ENCODE measurements at places on chromosomes 12 and 14.

- DNase-seq = no peak
Observed at GRCh38 chr14:22849212-22849819, 12.9 kb downstream of the MMP14 start.

GRCh38 chr12:55681142-55682077, 26.3 kb downstream of the ITGA7 start:
- no peak for DNase-seq

DNA sequence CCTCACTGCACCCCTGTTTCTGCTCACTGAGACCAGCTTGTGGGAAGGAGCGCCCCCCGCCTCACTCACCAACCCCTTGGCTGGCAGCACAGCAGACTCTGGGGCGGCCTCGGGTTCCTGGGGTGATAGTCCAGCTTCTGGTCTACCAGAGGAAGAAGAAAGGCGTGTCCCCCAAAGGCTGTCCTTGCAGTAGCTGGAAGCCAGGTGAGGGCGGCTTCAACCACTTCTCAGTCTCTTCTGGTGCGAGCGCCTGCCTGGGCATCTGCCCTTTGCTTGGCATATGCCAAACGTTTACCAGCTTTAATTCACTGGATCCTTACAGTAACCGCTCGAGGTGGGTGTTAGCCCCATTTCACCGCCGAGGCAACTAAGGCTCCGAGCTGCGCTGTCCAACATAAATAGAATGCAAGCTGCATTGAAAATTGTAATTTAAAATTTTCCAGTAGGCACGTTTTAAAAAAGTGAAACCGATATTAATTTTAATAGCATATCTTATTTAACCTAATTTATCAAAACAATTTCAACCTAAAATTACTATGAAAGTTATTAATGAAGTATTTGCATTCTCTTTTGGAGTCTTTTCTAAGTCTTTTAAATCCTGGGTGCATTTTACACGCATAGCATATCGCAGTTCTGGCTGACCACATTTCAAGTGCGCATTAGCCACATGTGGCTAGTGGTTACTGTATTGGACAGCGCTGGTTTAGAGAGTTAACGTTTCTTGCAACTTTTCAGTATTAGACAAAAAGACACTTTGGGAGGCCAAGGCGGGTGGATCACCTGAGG, 872 bp downstream of the FAM177A1 start:
- peak; percentile 30 for DNase-seq

DNA sequence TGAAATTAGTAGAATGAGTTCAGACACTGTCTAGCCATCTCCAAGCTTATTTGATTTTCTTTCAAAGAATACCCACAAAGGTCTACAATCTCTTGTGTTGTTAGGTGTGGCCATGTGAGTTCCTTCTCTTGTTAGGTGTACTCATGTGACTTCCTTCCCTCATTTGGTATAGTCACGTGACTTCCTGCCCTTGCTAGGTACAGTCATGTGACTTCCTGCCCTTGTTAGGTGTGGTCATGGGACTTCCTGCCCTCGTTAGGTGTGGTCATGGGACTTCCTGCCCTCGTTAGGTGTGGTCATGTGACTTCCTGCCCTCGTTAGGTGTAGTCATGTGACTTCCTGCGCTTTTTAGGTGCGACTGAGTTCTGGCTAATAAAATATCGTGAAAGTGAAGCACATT, 179.6 kb downstream of the TMX1 start:
- peak; percentile 1 for DNase-seq

DNA sequence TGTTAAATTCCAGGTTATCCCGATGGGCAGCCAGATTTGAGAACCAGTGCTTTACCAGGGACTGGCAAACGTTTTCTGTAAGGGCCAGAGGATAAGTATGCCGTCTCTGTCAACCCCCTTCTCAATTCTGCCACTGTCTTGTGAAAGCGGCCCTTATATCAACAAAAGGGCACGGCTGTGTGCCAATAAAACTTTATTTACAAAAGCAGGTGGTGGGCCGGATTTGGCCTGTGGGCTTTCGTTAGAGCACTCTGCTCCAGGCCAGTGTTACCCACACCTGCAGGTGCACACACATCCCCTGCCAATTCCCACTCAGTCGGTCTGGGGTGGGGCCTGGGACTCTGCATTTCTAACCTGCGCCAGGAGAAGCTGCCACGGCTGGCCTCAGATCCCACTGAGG, 111.2 kb downstream of the RFLNA start:
- DNase-seq = no peak

GRCh38 chr14:105899071-105899641, 372.8 kb downstream of the TMEM121 start:
- DNase-seq = no peak

DNA sequence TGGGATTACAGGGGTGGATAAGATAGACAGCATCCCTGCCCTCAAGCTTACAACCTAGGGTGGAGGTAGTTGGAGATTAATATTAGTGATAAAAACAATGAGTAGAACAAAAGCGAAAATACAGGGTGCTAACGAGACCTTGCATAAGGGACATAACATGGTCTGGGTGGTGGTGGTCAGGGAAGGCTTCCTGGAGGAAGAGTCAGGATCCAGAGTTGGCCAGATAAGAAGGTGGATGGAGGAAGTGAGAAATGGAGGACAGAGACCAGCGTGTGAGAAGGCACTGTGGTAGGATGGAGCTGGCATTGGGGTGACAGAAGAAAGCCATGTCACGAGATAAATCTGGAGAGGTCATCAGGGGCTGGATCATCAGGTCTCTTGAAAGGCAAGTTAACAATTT, 19.2 kb downstream of the NOS1 start:
- DNase-seq = no peak

DNA sequence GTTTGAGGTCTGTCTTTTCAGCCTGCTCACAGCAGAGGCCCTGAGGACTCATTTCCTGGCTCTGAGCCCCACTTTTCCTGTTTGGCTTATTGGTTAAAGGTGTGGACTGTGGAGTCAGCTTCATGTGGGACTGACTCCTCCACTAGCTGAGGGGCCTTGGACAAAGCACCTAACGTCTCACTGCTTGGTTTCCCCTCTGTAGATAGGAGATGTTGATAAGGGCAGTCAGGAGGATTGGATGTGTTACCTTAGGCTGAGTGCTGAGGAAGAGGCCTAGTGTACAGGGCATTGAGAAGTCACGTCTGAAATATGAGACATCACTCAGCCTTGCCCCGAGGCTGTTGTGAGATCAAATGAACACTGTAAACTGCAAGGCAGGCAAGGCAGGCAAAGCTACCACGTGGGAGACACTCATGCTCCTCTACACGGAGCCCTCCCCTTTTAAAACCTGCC, 27.1 kb upstream of the TCL1A start:
- DNase-seq = no peak

- DNase-seq = no peak
Observed at GRCh38 chr14:43313719-43314118, 1193.4 kb downstream of the FSCB start.

GRCh38 chr14:104743461-104744380, 9.2 kb upstream of the SIVA1 start:
- no peak for DNase-seq

GRCh38 chr12:126770188-126770587, 1496.8 kb upstream of the TMEM132C start:
- DNase-seq = no peak

DNA sequence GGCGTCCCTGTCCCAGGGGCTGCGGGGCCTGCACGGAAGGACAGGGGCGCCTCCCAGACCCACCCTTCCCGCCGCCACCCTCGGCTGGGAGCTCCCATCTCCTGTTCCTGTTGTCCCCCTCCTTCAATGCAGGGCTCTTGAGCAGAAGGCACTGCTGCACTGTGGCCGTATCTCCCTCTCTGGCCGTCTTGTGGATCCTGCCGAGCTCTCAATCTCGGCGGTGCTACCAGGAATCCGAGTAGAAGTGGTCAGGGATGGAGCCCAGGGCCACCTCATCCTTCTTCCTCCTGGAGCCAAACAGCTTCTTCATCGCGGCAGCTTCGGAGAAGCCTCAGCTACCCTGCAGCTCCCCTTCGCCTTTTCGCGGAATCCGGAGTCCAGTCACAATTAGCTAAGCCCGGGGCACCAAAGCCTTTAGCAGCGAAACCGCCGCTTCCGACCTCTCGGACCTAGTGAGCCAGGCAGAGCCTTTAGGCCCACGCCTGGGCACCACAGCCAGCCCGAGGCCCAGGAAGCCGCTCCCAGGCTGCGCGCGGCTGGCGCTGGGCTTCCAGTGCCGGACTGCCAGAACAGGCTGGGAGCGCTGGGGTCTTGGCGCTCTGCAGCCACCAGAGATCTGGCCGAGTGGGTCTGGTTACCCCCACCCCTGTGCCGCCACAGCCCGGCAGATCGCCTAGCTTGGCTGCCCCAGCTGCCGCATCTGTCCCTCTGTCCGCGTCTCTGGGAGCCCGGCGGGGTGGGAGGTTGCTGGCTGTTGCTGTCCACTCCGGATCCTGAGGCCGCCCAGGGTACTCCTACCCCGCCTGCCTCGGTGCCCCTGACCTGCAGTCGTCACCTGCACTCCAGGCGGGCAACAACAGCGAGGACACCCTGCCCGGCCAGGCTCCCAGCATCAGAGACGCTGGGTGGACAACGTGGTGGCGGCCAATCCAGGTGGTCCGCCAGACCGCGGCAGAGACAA, 69.1 kb downstream of the ASCL4 start:
- DNase-seq = no peak

GRCh38 chr12:68135520-68135919, 24.0 kb downstream of the IFNG start:
- DNase-seq = no peak

- DNase-seq = no peak
Observed at GRCh38 chr14:62081012-62081612, 318.9 kb downstream of the SNAPC1 start.

DNA sequence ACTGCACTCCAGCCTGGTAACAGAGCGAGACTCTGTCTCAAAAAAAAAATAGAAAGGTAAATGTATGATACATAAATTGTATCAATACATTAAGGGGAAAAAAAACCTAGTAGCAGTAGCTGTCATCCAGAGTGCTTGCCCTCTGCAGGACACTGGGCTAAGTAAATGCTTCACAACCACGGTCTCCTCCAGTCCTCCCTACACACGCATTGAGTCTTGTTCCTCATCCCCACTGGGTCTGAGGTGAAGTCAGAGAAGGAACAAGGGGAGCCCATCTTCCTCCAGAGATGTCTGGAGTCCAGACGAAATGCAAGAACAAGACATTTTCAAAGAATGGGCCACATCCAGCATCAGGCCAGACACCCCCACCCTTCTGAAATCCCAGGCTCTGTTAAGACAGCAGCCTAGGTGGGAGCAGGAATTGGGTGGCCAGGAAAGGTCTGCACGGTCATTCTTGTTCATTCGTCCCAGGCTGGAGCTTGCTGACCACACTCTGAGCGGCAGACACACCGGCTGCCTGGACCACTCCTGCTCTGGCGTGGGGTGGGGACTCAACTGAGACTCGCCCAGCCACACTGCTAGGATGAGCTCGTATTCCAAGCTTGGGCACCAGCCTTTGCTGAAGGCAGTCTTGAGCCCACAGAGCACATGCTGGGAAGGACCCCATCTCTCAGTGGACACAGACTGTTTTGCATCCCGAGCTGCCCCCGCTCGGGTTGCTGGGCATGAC, 45.5 kb downstream of the CHGA start:
- no peak for DNase-seq

- no peak for DNase-seq
Observed at GRCh38 chr12:131437706-131438492, 273.0 kb upstream of the SFSWAP start.

DNA sequence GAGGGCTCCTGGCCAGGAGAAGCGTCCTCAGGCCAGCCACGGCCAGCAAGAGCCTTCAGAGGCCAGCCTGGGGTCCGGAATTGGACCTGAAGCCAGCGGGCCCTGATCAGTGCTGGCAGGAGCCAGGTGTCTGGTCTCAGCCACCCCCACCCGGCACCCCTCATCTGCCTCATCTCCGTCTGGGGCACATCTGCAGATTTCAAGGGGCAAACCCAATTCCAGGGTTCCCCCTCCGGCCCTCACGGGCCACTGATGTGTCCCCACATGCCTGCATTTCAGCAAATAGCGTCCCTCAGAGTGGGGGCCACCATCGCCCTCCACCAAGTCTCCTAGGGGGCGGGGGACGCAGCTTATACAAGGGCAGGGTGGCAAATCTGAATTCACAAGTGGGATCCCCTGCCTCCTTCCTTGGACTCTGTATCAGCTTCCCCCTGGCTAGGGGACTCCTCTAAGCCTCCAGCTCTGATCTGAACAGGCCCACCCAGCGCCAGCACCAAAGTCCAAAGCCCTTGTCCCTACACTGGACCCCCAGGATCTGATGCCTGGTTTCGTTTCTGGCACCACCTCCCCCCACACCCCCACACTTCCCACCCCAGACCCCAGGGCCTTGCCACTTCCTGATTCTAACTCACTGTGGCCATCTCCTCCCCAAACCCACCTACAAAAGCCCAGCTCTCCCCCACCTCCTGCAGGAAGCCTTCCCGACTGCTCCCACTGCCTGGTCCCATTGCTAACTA, 10.1 kb downstream of the TMEM179 start:
- DNase-seq = no peak

DNA sequence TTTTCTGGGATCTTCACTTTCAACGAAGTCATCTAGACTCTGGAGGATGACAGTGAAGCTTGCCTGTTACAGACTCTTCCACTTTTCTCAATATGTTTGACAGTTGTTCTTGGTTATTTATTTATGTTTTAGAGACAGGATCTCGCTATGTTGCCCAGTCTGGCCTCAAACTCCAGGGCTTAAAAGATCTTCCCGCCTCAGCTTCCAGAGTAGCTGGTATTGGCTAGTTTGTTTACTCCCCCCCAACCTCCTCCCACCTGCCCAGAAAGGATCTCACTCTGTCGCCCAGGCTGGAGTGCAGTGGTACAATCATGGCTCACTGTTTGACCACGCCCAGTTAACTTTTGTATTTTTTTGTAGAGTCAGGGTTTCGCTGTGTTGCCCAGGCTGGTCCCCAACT, 3.3 kb downstream of the SPATS2 start:
- no peak for DNase-seq

GRCh38 chr12:4566474-4566873, 4.5 kb downstream of the DYRK4 start:
- no peak for DNase-seq

- DNase-seq = no peak
Observed at GRCh38 chr12:49397000-49397399, 29.7 kb downstream of the SPATS2 start.

DNA sequence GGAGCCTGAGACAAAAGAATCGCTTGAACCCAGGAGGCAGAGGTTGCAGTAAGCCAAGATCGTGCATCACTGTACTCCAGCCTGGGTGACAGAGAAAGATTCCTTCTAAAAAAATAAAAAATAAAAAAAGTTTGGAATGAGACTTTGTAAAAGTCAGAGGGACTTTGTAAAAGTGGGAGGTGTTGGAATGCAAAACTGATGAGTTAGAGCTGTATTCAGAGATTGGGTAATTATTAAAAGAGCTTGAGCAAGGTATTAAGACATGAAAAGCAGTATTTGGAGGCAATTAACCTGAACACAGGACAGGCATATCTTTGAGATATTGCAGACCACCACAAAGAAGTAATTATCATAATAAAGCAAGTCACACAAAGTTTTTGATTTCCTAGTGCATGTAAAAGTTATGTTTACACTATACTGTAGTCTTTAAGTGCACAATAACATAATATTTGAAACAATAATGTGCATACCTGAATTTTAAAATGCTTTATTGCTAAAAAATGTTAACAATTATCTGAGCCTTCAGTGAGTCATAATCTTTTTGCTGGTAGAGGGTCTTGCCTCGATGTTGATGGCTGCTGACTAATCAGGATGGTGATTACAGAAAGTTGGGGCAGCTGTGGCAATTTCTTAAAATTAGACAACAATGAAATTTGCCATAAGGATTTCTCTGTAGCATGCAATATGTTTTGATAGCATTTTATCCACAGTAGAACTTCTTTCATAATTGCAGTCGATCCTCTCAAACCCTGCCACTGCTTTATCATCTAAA, 33.1 kb downstream of the PHLDA1 start:
- DNase-seq = no peak

GRCh38 chr12:44389038-44389437, 487.1 kb downstream of the NELL2 start:
- no peak for DNase-seq

Measured in stimulated activated CD4-positive, alpha-beta T cell treated with anti-CD3 and anti-CD28 coated beads, Interleukin-12 subunit alpha, Interleukin-12 subunit beta, amount 100 ng/mL, for 48 hours (primary cell).